B cell (primary cell): ENCODE measurements at places on chromosomes 6 and 20.
A peak's percentile ranks its signal among the peaks of the same experiment; 100 is the strongest.

DNA sequence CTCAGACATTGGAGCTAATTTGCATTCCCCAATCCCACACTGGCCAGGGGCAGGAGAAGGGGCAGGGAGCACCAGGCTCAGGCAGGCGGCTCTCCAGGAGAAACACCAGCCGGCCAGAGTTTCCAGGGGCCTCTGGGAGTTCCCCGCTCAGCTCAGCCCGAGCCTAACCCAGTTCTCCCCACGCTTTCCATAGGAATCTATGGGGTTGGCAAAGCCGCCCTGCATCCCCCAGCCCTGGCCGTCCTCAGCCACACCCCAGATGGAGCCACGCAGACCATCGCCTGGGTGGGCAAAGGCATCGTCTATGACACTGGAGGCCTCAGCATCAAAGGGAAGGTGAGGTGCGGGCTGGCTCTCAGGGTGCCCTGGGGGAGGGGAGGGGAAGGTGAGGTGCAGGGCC, 8.2 kb downstream of the NPEPL1 start:
- DNase-seq = no peak

GRCh38 chr6:33161354-33162331, 30.6 kb downstream of the COL11A2 start:
- DNase-seq = peak; percentile 87

- DNase-seq = peak; percentile 52
These were observed 44.0 kb downstream of the B4GALT5 start for GRCh38 chr20:49669601-49670189.

- DNase-seq = no peak
These were observed 342.0 kb upstream of the TSHZ2 start for GRCh38 chr20:52630138-52630537.

GRCh38 chr6:35562060-35562459, 49.4 kb upstream of the TULP1 start:
- DNase-seq = no peak

GRCh38 chr20:48786951-48787705, 40.7 kb downstream of the PREX1 start:
- DNase-seq = no peak

DNA sequence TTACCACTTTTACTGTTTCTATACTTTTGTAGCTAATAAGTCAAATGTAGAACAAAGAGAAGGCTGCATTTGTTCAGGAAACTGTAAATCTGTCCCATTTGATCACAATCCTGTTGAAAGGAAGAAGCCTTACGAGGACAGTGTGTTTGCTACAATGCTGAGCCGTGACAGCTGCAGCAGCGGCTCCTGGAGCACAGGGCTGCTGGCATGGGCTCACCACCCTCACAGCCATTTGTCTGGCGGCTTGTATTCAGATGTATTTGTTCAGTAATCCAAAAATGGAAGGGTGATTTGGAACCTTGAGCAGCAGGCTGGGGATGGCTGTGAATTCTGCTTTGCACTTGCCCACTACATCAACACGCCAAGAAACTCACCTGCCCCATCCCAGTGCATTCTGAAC, 5.7 kb downstream of the TUBB2A start:
- no peak for DNase-seq

DNA sequence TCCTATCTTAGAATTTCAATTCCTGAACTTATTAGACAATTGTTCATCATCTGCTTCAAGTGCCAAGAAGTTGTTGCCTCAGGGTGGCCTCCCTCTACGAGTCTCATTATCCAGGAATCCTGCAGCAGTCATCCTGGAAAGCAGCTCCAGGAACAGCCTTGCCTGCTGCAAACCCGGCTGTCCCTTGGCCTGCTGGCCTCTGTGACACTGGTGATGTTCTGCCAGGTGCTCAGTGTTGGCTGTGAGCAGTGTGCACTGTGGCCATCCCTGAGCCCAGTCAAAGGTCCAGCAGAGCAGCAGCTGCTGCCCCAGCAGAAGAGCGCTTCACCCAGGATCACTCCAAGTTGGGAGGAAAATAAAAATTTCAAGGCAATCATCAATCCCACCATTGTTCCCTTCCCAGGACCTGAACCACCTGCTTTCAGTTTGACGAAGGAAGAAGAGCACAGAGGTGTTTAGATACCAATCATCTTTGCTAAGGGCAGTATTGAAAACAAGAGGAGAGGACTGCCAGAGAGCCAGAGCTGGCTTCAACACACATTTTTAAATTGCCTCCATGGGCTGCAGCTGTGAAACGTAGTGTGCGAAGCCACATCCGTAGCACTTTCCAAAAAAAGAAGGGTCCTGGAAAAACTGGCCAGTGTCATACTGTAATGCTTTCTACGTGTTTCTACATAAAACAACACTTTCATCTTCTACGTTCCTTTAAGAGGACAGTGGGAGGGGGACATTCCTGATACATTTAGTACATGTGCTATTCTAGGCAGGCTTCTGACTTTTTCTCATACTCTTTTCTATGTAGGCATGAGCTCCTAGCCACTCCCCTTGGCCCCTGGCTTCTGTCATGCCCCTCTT, 7.2 kb upstream of the FAM50B start:
- no peak for DNase-seq

DNA sequence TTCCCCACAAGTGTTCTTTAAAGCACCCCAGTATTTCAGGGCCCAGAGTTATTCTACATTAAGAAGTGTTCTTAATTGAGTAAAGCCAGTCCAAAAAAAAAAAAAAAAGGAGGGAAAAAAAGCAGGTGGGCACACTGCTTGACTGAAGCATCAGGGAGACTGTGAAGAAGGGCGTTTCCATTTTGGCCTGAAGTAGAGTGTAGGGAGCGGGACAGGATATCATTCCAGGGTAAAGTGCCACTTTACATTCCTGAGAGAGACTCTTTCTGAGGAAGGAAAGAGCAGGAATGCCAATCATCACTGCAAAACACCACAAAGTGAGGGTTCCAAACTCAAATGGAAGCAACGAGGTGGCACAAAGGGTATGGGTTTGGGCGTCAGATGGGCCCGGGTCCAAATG, 54.1 kb upstream of the BEND6 start:
- no peak for DNase-seq

GRCh38 chr6:158262755-158263154, 49.5 kb upstream of the TULP4 start:
- no peak for DNase-seq

DNA sequence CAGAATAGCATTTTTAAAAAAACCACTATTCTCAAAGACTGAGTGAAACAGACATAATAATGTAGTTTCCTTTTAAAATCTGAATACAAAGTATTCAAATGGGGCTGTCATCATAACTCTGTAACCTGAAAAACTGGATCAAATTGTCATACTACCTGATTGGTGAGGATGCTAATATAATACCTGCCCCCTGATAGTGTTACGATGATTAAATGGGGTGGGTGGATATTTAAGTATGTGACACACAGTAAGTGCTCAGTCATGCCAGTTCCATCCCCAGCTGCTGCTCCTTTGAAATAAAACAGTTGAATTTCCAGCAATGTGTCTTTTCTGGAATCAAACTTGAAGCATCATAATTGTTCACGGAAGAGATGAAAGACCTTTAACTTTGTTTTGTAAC, 8.9 kb downstream of the HTR1B start:
- no peak for DNase-seq

DNA sequence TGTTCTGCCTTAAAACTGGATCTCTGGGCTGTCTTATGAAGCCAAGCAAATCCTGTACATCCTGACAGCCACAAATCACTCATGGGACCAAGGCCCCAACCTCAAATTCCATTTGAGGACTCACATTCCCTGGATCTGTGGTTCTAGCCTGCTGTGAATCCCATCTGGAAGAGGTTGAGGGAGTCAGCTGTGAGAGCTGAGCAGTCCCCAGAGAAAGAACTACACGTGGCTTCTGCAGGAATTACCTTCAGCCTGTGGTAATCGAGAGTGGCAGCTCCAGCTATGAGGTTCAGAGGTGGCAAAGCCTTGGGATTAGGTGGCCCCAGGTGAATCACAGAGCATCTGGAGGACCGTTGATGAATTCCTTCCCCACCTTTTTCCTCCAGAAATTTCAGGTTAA, 245.2 kb downstream of the SLC24A3 start:
- no peak for DNase-seq

DNA sequence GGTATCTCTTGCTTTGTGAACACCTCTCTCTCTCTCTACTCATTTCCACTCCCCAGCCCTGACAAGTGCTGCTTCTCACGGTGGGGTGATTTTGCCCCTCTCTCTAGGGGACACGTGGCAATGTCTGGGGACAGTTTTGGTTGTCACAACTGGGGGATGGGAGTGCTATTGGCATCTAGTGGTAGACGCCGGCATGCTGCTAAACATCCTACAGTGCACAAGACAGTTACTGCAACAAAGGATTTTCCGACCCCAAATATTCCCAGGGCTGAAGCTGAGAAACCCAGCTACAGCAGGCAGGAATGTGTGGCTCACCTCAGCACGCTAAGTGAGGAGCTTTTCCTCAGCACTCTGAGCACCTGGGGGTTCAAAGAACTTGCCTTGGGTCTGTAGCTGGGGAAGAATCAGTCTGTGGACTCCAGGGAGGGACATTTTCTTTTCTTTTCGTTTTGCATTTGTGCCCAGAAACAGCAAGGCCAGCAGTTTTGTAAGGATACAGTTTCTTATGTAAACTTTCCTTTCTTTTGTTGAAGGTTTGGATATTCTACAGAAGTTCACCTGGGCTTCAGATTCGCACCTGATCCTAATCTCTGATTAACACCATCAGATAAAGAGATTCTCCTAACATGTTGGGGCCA, 246.9 kb upstream of the ZFP64 start:
- DNase-seq = no peak

GRCh38 chr20:48259456-48259855, 474.2 kb upstream of the SULF2 start:
- DNase-seq = no peak

DNA sequence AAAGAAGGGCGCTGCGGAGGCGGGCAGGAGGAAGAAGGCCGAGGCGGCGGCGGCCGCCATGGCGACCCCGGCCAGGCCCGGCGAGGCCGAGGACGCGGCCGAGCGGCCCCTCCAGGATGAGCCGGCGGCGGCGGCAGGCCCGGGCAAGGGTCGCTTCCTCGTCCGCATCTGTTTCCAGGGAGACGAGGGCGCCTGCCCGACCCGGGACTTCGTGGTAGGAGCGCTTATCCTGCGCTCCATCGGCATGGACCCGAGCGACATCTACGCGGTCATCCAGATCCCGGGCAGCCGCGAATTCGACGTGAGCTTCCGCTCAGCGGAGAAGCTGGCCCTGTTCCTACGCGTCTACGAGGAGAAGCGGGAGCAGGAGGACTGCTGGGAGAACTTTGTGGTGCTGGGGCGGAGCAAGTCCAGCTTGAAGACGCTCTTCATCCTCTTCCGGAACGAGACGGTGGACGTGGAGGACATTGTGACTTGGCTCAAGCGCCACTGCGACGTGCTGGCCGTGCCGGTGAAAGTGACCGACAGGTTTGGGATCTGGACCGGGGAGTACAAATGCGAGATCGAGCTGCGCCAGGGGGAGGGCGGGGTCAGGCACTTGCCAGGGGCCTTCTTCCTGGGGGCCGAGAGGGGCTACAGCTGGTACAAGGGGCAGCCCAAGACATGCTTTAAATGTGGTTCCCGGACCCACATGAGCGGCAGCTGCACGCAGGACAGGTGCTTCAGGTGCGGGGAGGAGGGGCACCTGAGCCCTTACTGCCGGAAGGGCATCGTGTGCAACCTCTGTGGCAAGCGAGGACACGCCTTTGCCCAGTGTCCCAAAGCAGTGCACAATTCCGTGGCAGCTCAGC, 780 bp downstream of the ZCCHC3 start:
- peak; percentile 68 for DNase-seq

DNA sequence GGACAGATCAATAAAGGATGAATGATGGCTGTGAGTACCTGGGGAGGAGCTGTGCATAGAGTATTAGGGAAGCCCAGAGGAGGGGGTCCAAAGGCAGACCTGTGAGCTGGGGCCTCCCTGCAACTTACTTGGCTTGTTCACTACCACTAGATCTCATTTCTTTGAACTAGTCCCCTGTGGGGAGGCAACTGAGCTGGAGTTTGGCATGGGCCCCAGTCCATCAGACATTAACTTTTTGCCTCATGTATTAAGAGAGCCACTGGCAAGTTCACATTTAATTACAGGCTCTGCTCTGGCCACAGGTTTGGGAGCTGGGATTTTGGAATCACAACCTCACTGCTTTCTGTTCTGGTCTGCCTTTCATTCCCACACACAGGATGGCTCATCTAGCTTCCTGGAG, 254.1 kb downstream of the PRL start:
- no peak for DNase-seq

GRCh38 chr6:78559056-78559455, 308.3 kb upstream of the IRAK1BP1 start:
- DNase-seq = no peak

- no peak for DNase-seq
These were observed 239.8 kb upstream of the PREP start for GRCh38 chr6:105642708-105643107.

DNA sequence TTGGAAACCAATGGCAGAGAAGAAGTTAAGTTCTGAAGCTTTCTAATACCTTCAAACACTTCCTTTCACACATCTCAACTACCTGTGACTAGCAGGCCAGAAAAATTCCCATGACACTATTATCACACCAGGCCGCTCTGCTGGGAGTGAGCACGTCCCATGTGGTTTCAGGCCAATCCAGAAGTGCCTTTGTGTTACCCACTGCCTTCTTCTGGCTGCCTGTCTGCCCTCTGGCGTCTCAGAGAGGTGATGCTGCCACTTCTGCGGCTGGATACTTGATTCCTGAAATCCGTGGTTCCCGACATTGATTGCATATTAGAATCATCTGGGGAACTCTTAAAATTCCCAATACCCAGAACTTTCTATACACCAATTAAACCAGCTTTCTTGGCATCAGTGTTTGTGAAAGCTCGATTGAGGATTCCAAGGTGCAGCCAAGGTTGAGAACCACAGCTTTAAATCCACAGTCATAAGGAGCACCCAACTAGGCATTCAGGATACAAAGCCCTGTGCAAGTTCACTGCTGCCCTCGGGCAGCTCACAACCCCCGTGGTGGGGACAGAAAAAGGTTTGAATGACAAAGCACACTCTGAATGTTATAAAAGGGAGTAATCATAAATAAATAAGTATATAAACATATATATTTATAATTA, 65.6 kb downstream of the STMND1 start:
- no peak for DNase-seq

DNA sequence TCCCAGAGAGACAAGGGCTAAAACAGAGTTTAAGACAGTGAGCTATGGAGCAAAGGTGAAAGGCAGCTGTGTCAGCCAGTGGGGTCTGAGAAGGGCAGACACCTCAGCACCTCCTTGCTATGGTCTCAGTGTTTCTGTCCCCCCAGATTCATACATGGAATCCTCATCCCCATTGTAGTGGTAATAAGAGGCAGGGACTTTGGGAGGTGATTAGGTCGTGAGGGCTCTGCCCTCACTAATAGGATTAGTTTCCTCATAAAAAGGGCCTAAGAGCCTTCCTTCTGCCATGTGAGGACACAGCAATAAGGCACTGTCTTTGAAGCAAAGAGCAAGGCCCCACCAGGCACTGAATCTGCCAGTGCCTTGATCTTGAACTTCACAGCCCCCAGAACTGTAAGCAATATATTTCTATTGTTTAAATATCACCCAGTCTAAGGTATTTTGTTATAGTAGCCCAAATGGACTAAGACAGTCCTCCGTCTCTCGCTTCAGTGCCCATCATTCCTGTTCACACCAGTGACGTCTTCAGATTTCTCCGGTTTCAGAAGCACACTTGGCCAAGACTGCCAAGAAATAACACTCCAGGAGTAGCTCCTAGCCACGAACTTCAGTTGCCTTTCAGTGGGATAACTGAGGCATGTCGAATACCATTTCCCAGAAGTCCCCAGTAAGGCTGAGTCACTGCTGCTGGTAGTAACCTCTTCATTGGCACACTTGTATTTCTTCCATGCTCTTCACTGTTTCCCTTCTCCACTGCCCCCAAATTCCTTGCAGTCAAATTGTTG, 32.8 kb downstream of the SLC13A3 start:
- no peak for DNase-seq

GRCh38 chr20:52652271-52652670, 319.9 kb upstream of the TSHZ2 start:
- DNase-seq = no peak

GRCh38 chr6:48032151-48032550, 78.8 kb downstream of the PTCHD4 start:
- no peak for DNase-seq
